ENCODE measurements at places on chromosomes 11 and 22.

DNA sequence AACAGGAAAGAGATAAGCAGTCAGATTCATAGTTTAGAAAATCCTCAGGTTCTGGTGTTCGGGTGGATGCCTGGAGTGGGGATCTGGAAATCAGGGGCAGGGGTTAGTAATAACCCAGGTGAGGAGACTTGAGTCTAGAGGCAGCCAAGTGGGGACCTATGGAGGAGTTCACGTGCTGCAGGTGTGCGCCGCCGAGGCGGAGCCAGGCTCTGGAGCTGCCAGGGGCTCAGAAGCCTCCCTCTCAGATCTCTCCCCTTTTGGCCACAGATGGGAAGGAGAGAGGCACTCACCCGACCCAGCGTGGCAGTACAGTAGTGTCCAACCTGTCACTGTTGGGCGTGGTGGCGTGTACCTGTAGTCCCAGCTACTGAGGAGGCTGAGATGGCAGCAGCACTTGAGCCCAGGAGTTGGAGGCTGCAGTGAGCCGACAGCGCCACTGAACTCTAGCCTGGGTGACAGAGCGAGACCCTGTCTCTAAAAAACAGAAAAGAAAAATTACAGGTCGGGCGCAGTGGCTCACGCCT, 27.5 kb downstream of the TXN2 start:
- DNase-seq = no peak

GRCh38 chr22:43488031-43488866, 76.4 kb downstream of the MPPED1 start:
- DNase-seq = no peak

GRCh38 chr11:126797457-126798169, 203.0 kb downstream of the KIRREL3 start:
- no peak for DNase-seq

DNA sequence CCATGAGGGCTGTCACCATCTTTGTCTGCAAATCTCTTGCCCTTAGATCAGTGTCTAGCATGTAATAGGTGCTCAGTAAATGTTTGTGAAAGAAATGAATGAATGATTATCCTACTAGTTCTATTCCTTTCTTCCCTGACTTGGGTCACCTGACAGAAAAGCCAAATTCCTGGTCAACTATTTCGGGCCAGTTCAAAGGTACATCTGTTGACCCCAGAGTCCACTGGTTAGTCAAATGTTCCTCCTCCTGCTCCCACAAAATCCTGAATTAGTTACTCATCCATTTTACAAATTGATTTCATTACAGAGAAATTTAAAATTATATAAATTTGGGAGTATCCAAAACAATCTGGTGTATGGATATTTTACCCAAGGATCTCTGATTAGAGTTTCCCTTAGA, 124.7 kb upstream of the NAV2 start:
- DNase-seq = no peak

DNA sequence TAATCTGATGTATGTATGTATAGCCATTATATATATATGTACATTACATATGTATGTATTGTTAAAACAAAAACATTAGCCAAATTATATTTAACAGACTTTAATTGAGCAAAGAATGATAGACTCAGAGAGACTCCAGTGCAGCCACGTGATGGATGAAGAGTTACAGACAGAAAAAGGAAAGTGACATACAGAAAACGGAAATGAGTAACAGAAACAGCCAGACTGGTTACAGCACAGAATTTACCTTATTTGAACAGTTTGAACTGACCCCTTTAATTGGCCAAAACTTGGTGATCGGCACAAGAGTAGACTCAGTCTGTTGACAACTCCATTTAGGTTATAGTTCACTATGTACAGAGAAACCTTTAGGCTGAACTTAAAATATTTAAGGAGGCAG, 35.0 kb downstream of the CHORDC1 start:
- no peak for DNase-seq

DNA sequence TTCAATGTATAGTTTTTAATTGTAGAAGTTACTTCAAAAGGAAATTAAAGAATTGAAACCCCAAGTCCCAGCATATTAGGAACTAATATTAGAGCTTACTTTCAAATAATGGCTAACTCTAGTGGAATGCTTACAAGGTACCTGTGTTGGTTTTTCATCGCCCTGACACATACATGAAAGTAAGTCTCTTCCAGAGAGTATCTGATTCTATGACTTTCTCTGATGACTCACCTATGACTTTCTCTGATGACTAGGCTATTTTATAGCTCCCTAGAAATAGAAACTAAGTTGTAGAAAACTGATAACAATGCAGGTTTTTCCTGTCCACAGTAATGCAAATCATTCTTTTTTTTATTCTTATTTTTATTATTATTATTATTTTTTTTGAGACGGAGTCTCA, 33.6 kb upstream of the MMP7 start:
- DNase-seq = no peak

GRCh38 chr11:37613031-37613430, 1015.0 kb upstream of the RAG2 start:
- no peak for DNase-seq

DNA sequence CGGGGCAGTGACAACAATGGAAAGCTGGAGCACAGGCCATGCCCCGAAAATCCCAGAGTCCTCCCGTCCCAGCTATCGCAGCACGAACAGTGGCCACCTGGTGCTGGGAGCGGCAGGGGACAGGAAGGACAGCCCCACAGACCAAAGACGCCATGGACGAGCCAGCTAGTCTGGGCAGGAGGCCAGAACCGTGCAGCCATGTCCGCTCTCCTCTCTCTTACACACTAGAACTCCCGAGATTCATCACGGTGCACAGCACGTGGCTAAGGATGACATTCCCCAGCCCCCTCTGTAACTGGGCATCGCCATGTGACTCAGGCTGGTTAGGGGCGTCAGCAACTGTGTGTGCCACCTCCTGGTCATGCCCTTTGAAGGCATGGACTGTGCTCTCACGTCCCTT, 4.6 kb downstream of the CDPF1 start:
- no peak for DNase-seq

DNA sequence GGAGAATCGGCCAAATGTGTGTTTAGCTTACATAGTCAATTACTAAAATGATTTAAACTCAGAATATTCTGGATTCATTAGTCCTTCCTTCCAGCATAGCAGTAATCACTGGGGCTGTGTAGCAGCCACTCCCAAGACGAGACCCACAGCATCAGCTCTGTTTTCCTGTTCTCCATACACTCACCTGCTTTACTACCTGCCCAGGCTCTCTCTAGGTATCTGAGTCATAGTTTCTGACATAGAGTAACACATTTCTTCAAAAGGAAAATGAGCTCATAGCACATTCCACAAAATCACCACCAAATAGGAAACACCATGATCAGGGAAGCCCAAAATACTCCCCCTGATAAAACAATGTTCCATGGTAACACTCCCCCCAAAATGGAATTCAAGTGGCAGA, 22.9 kb downstream of the MORC2 start:
- DNase-seq = no peak

DNA sequence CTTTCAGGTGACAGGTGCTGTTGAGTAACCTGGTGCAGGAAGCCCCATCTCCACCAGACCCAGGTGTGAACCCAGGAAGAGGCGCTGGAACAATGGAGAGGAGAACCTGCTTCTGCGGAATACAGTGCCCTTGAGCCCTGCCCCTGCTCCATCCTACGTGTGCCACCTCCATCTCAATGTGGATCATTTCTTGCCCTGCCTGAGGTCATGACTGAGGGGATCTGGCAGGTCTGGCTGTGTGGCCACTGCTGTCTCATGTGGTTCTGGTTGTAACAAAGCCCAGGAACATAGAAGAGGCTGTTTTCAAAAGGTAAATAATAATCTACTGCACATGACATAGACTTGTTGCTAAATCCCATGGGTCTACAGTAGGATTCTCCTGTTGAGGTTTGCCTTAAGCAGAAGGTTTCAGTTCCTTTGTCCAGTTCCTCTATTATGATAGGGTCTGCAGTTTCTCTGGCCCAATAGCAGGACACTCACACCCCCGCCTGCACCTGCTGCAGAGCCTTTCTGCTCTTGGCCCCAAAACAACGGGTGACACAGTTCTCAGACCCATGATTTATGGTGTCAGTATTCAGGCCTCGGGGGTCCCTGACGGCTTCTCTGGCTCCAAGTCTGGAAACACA, 113.5 kb upstream of the IGLL5 start:
- no peak for DNase-seq

DNA sequence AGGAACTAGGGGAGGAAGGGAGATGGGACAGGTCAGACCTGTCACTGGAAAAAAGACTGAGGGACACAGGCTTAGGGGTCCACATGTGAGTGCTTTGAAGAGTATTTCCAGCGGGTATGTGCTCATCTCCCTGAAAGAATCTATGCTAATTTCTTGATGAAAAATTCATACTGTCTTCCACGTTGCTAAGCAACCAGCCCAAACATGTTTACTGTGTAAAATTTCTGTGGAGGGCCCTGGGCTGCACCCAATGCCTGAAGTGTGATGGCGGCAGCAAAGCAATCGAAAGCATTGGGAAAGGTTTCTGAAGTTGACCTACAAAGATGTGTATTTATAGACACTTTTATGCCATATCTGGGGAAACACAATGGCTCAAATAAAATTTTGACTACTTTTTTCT, 7.4 kb downstream of the SYT13 start:
- no peak for DNase-seq

DNA sequence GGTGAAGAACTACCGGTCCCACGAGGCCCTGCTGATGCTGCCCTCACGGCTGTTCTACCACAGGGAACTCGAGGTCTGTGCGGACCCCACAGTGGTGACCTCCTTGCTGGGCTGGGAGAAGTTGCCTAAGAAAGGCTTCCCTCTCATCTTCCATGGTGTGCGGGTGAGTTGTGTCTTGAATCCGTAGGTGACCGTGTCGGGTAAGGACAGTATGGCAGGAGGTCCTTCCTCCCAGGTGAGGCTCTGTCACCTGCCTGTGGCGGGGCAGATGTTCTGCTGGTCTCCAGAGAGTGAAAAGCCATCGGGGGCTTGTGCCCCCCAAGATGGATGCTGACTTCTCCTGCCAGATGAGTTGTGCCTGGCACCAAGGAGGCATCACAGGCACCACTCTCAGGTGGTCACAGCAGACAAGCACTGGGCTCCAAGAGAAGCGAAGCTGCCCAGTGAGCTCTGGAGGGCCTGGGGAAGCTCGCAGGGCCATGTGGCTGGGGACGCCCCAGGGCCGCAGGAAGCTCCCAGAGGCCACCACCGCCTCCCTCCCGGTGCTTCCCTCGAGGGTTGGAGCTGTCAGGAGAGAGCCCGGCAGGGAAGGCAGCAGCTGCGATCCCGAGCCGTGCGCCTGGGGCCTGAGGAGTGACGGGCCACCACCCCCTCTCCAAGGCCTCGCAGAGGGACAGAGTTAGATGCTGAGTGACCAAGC, 17.3 kb upstream of the PANX2 start:
- no peak for DNase-seq

All from esophagus squamous epithelium (tissue), 5 donors.